T47D (cell line): ENCODE measurements at places on chromosomes 6 and 20.
A peak's percentile ranks its signal among the peaks of the same experiment; 100 is the strongest.

DNA sequence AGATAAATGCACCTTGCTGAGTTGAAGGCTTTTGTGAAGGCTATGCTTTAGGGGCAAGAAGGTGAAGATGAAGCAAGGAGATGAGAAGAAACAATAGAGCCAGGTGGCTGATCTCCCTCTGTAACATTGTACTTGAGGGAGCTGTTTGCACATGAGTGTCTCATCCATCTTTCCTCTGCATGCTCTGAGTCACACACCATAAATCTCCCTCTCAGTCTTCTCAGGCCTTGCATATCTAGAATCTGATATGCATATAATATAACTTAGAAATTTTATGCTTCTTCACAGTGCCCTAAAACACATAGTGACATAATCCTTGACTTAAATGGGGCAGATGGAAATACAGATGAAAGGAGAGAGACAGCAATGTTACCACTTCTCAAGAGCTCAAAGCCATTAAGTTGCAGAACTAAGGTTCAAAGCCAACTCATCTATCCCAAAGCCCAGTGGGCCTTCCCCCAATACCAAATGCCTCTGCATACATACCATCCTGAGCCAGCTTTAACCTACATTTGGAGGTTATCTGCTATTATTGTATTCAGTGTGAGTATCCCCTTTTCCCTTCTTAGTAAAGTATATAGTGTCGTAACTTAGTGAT, 62.4 kb upstream of the STXBP5 start:
- DNase-seq: no peak

DNA sequence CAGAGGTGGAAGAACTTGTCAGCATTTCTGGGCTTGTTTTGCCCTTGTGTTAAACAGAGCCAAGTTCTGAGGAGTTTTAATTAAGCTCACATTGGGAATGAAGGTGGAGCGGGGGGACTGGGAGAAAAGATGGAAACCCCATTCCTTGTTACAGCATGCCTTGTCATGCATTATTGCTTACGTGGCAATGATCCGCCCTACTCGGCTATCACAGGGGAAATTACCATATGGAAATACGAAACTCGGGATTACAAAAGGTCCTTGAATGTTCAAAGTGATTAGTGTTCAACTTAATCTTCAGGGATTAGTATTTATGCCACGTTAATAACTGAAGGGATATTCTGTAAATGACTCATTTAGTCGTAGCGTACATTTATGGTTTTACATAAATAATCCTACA, 86.4 kb downstream of the MAP3K7 start:
- DNase-seq: no peak

- no peak for DNase-seq
Observed at GRCh38 chr6:162651505-162651904, 76.1 kb downstream of the PRKN start.

DNA sequence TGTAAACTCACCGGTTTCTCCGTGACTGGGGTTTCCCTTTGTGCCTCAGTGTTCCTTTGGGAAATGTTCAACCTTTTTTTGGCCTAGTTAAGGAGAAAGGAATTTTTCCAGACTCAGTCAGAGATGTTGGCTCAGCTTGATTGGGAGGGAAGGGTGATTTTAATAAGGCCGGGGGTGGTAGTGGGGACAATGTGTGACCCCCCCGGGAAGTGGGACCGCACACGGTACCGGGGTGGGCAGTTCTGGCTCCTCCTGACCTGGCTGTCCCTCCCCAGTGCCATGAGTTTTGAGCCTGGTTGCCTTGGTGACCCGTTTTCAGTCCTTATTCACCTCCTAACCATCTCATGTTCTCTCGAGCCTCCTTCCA, 132.7 kb downstream of the SNX5 start:
- DNase-seq: no peak

DNA sequence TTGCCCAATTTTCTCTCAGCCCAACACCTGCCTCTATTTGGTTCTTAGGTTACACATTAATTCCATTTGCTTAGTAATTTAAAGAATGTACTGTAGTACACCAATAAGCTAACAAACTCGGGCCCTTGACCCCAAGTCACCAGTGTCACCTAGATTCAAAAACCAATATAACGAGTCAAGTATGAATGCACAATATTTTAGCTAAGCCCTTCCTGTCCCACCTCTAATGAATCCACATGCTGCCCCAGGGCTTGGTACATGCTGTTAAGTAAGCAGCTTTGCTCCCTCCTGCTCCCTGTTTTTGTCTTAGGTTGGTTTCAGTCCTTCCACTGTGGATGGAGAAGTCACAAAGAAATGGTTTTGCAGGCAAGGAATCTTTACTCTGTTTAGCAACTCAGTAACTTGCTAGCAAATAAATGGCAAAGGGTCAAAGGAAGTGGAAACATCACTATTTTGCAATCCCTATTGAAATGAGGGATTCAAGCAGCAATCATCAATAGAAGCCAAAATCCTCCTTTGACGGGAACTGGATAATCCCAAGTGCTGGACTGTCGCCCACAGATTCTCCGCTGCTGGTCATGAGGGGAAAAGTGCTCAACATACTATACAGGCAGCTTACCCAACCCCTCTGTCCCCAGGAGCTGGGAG, 5.0 kb upstream of the MPC1 start:
- no peak for DNase-seq

- no peak for DNase-seq
Observed at GRCh38 chr6:80425089-80425823, 318.8 kb downstream of the BCKDHB start.

DNA sequence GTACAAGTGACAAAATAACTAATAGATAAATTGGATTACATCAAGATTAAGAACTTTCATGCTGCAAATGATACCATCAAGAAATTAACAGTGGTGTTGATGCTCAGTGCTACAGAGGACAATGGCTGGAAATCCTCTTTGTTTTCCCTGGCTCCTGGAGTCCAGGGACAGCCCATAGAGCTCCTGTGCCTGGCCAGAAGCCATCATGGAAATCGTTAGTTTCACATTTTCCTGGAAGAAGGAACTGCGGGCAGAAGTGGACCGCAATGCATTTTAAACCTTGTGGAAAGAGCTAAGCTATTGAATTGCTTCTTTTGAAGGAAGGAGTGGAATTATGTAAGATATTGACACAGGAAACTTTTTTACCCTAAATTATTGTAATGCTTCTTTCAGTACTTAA, 276.0 kb downstream of the GJA1 start:
- DNase-seq: no peak

DNA sequence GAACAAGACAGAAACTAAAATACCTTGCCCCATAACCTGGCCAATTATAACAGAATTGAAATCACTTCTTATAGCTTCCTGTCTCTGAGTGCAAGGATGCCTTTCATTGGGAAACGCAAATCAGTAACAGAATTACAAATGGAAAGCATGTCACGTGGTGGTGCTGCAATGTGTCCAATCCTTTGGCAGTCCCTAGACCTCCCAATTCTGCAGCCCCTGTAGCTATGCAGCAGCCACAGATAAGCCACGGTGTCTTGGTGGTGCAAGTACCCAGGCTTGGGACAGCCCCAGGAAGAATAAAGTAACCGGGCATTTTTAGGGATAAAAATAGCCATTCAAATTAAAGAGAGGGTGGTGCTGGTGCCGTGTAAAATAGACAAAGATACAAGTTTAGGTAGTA, 134.6 kb upstream of the CCN2 start:
- DNase-seq: no peak

GRCh38 chr6:85372188-85372914, 77.5 kb upstream of the NT5E start:
- DNase-seq: no peak

DNA sequence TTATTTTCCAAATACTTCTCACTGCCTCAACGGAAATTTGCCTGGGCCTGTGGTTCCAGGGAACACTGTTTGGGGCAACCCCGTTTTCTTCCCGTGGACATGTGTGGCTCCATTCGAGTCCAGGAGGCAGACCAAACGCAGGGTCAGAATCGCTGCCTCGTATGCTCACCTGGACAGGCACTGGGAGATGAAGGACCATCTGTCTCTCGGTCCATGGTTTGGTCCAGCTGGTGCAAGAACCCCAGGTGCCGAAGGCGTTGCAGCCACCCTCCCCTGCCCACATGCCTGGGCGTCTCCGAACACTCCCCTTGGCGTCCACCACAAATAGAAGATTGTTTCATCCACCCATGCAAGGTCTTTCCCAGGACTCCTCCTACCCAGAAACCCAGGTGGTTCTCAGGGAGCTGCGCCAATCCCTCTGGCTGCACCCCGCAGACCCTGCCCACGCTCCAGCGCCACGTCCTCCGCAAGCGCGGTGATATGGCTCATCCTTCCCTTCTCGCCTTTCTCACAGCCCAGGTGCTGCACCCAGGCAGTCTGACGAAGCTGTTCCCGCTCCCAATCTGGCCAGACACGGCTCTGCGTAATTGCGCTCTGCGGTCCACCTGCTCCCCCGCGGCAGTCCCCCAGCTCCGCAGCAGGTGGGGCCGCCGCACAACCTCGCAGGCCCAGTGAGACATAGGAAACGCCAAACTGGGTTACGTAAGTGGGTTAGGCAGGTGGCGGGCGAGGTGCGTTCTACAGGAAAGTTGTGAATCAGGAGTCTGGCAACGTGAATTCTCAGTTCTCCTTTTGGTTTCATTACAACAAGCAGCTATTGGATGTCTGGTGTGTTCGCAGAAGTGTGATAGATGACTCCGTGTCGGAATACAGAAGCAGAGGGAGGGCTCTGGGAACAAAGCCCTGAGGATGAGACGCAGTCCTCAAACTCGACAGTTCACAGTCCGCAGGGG, 146.2 kb upstream of the ECI2 start:
- DNase-seq: peak; percentile 67

DNA sequence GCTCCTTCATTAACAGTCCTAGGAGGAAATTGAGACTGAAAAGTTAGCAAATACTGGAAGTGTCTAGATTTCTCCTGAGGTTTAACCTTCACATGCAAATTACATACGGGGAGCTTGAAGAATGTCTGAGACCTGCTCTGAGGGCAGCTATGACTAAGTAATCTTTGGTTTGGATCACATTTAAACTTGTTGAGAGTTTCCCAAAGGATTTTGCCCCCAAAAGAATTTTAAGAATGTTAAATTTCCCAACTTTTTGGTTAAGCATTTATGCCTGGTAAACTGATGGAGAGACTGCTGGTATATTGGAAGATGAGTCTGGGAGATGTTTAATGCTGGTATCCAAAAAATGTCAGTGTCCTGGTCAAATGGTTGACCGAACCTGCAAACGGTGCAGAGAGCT, 97.0 kb downstream of the RREB1 start:
- DNase-seq: no peak

DNA sequence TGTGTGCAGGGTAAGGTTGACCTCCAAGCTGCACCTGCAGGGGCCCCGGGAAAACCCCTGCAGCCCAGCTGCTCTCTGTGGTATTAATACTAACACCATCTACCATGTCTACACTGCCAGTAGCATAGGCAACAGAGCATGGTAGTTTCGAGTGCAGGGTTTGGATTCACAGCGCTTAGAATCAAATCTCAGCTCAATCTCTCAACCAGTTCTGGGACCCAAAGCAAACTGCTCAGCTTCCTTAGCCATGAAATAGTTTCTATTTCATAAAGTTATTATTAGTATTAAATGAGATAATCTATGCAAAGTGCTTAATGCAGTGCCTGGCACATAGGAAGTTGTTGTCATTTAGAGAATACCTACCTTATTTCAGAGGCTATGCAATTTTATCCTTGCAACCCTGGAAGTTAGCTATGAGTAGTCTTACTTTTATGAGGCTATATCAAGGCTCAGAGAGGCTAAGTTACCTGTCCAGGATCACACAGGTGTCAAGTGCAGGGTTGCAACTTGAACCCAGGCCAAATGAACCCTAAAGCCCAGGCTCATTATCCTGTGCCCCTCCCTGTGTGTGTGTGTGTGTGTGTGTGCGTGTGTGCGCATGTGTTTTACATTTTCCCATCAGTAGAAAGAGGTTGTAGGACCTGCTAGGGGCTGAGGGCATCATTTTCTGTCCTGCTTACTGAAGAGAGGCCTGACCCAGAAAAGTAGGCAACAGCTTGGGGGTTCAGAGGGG, 27.6 kb upstream of the MRPS18A start:
- DNase-seq: no peak

- no peak for DNase-seq
Observed at GRCh38 chr20:38961530-38962043, 557 bp upstream of the DHX35 start.

DNA sequence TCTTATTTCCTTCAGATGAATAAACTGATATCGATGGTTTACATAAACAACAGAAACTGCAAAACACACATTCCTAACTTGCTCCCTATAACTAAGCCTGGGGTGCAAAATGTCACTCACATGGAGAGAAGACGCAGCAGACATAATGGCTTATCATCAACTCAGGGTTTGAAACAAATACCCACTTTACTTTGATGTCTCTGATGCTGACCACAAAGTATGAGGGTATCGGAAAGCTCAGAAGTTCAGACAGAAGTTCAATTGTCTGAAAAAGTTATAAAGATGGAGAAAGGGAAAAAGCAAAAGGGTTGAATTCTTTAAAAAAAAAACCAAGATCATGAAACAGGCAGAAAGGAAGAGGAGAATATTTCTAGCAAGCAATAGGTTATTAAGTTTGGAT, 102.7 kb downstream of the FOXC1 start:
- DNase-seq: no peak

DNA sequence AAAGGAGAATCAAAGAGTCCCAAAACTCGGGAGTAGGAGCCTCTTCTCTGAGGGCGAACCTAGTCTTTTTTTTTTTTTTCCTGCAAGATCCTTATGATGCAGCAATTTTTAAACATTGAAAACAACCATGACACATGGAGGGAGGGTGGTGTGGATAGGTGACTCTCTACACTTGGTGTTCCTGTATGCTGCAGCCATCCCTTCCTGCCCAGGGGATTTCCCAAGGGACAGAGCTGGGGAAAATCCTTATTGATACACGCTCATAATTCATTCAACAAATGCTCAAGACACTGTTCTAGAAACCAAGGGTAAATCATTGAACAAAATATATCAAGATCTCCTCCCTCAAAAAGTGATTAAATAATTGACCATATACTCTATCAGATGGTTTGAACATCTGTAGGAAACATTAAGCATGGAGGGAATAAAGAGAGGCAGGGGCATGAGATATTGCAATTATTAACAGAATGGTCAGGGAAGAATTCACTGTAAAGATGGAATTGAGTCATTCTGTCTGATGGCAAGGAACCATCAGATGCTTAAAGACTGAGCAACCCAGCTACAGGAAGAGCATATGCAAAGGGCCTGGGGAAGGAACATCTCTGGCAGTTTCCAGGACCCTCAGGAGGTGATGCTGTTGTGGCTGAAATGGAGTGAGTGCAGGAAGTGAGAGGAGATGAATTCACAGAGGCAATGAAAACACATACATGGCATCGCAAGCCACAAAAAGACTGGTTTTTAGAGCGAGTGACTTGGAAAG, 13.4 kb upstream of the BTN3A3 start:
- DNase-seq: no peak

GRCh38 chr6:151502499-151502898, 8.7 kb downstream of the CCDC170 start:
- DNase-seq: no peak

GRCh38 chr6:64217721-64218620, 582.4 kb downstream of the PHF3 start:
- no peak for DNase-seq

DNA sequence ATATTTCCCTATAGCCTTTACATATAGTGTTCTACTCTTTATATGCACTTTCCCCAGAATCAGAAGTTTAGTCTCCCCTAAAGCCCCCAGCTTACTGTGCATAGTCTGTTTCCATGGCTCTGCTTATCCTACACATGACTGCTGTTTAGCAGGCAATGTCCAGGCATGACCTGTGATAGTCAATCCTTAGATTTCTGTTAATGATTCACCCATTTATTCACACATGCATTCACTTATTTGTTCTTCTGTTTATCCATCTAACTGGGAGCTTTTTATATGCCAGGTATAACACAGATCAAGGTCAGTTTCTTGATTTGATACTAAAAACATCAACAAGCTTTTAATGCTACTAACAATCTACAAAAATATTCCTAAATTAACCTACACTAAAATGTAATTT, 300.8 kb downstream of the PHF3 start:
- no peak for DNase-seq
